ENCODE measurements at places on chromosomes 6 and 20. TPM values are rescaled to one million over a fixed set of nuclear protein-coding genes. Genes with fewer than 3 reads are reported as not detected.

DNA sequence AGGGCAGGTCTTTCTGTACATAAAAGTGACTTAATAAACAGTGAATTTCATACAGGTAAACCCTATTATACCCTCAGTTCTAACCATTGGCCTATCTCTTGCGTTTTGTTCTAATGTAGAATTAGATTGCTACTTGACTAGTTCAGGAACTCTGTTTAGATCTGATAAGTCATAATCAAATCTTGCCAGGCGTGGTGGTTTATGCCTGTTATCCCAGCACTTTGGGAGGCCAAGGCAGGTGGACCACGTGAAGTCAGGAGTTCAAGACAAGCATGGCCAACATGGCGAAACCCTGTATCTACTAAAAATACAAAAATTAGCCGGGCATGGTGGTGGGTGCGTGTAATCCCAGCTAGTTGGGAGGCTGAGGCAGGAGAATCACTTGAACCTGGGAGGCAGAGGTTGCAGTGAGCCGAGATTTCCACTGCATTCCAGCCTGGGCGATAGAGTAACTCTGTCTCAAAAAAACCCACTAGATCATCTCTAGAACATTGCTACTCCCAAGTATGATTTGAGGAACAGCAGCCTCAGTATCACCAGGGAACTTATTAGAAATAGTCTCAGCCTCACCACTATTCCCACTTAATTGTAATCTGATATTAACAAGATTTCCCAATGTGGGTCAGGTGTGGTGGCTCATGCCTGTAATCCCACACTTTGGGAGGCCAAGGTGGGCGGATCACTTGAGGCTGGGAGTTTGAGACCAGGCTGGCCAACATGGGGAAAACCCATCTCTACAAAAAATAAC, 12.2 kb downstream of the GTPBP2 start:
- DNase-seq = no peak

- no peak for DNase-seq
Observed at GRCh38 chr6:33927112-33927511, 123.3 kb upstream of the MLN start.

The SLC22A1 gene
- 5.5 TPM for total RNA-seq

The EZR gene
- total RNA-seq = 83.7 TPM

The CCN5 gene
- total RNA-seq = 355 TPM

- DNase-seq = no peak
Observed at GRCh38 chr6:41125282-41125681, 28.9 kb downstream of the TREML1 start.

The LTA gene
- total RNA-seq = not detected

GRCh38 chr6:131862476-131862875, 54.7 kb downstream of the ENPP1 start:
- no peak for DNase-seq

The BTN1A1 gene
- not detected for total RNA-seq

GRCh38 chr6:24831771-24832716, 33.3 kb upstream of the ARMH2 start:
- DNase-seq = no peak

The EPPIN gene
- total RNA-seq = not detected
